ENCODE measurements at places on chromosomes 16 and 17. TPM values are rescaled to one million over a fixed set of nuclear protein-coding genes. Genes with fewer than 3 reads are reported as not detected.
A peak's percentile ranks its signal among the peaks of the same experiment; 100 is the strongest.

Gene NECAB2
- total RNA-seq, result 2.7 TPM

DNA sequence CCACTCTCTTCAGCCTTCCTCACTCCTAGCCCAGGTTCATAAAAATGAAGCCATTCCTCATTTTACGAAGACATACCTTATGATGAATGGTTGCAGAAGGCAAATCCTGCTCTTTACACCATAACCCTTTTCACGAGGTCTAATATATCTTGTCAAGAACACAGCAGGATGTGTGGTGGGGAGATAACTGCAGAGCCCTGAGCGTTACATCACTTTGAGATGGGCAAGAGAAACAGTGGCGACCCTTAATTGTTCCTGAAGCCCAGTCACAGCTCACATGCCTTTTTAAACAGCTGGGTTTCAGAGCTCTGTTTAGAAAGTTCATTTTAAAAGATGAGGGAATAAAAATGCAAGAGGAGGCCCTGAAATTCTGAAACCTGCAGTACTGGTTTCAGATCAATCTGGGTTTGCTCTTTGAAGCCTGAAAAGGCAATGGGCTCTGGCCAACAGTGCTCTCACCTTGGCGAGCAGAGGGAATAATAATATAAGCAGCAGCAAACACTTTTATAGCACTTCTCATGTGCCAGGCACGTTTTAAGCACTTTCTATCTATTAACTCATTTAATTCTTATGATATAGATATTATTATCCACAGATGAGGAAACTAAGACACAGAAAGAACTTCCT lies 2.9 kb downstream of the FAM117A start:
- DNase-seq, result no peak

- no peak for DNase-seq
These were observed 1.7 kb downstream of the DEXI start for GRCh38 chr16:10940501-10941079.

Gene CLEC19A
- 1.6 TPM for total RNA-seq

GRCh38 chr17:72711521-72712310 lies 380.8 kb downstream of the SLC39A11 start:
- DNase-seq, result no peak

GRCh38 chr16:66851166-66851964 lies 7.2 kb downstream of the CA7 start:
- peak; percentile 36 for DNase-seq

- DNase-seq, result no peak
These were observed 144.0 kb upstream of the CHMP6 start for GRCh38 chr17:80847496-80848230.

Gene C17orf50
- not detected for total RNA-seq

Gene KRTAP4-6
- not detected for total RNA-seq

- peak; percentile 95 for DNase-seq
These were observed 92.6 kb downstream of the DNAH17 start for GRCh38 chr17:78484271-78485246.

Gene IKZF3
- 0.11 TPM for total RNA-seq

GRCh38 chr16:12794486-12795387 lies 8.9 kb downstream of the CPPED1 start:
- no peak for DNase-seq

Gene ENKD1
- total RNA-seq, result 19.0 TPM

GRCh38 chr16:21265104-21265837 lies 12.8 kb downstream of the CRYM start:
- no peak for DNase-seq

DNA sequence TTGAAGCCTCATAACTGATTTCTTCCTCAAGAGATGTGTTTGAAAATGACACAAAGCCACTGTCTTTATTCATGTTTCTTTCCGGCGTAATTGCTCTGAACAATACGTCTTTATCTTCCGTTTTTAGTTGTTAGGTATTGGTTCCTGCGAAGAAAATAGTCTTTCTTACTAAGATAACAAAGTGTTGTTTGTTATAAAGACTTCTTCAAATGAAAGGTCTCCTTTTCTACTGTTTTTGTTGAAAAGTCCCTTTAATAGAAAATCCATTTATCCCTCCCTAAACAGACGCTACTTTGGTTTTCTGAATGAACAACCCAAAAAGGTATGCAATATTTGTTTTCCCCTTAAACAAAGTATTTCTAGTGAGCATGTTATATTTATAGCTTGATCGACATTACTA lies 469.1 kb downstream of the KCNJ18 start:
- DNase-seq, result no peak

DNA sequence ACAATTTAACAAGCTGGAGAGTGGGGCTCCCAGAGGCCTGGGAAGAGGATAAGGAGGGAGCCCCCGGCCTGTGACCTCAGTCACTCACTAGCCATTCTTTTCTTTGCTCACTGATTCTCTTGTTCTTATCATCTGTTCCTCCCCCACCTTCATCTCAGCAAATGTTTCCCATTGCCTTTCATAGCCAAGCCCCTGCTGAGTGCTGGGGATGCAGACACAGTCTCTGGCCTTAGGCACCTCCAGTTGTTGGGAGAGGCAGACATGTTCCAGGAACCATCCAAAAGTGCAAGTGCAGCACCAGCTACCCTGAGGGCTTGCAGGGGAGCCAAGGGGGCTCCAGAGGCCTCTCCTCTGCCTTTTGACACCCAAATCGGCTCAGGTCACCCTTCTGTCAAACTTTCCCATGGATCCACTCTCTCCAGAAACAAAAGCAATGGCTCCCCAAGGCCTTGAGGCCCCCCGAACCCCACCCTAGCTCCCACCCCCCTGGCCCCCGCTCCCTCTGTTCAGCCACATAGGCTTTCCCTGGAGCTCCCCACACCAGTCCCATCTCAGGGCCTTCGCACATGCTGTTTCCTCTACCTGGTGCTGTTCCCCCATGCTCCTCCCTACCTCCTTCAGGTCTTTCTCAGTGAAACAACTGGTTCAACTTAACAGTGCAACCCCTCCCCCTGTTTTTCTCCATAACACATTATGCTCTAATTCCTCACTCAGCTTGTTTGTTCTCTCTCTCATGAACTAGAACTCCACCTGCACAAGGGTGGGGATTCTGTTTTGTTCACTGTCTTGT lies 14.9 kb upstream of the KCNJ12 start:
- no peak for DNase-seq

DNA sequence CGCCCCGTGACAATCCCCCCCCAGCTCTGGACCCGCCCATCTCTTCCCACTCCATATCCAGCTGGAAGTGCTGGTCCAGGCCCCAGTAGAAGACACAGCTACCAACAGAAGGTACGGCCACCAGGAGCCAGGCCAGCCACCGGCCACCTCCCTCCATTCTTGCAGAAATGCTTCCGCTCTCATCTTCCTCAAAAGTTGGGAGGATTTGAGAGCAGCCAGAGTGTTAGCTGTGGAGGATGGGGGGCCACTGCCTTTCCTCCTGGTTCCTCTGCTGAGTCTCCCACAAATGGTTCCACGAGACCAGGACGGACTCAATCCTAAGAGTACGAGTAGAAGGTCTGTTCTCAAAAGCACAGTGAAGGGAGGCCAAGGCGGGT lies 78.3 kb downstream of the GAS7 start:
- DNase-seq, result no peak

Gene GPRC5B
- total RNA-seq, result 45.4 TPM

Gene KLHL10
- total RNA-seq, result 0.15 TPM

GRCh38 chr16:27315333-27316037 lies 1.7 kb downstream of the IL4R start:
- DNase-seq, result peak; percentile 73

DNA sequence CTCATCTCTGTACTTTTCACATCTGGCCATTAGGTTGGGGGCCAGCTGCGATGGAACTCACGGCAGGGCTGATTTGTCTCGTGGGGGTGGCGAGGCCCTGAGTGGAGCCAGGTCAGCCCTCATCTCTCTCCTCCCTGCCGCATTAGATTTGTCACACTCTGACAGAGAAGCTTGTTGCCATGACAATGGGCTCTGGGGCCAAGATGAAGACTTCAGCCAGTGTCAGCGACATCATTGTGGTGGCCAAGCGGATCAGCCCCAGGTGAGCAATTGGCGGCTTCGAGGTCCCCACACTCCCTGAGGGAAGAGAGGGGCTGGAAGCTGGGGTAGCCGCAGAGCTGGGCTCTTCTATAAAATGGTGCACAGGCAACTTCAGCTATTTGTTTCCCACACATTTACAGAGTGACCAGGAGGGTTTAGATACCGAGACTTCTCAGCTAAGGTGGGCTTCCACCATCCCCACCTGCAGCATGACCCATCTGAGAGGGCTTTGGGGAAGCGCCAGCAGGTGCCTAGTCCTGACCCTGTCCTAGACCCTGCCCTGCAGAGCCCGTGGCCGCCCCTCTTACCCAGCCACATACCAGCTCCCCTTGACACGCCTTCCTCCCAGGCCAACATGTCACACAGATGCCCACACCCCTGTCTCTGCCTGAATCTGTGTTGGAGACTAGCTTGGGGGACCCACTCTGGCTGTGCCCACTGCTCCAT lies 8.4 kb downstream of the TMEM98 start:
- peak; percentile 53 for DNase-seq

Gene ANKRD40CL
- total RNA-seq, result not detected

Measured in endodermal cell (in vitro differentiated cells).